ENCODE measurements at places on chromosomes 3 and 15.

GRCh38 chr3:50219285-50219684 lies 14.2 kb downstream of the SLC38A3 start:
- no peak overlapping the region for H3K4me3 ChIP-seq
- peaks cover 3% of the 10 kb centered on the region for H3K4me1 ChIP-seq

GRCh38 chr3:111538681-111539083 lies 3.3 kb upstream of the CD96 start:
- H3K27me3 ChIP-seq: peaks cover 10% of the 10 kb centered on the region
- H3K4me1 ChIP-seq: peaks cover 6% of the 10 kb centered on the region
- no peaks in the 10 kb centered on the region for H3K36me3 ChIP-seq
- no peak overlapping the region for H3K27ac ChIP-seq

GRCh38 chr3:46899151-46900006 lies 21.9 kb downstream of the PTH1R start:
- DNase-seq: no peak
- H3K27me3 ChIP-seq: peaks cover 39% of the 10 kb centered on the region
- peaks cover 13% of the 10 kb centered on the region for H3K4me1 ChIP-seq
- no peaks in the 10 kb centered on the region for H3K36me3 ChIP-seq

DNA sequence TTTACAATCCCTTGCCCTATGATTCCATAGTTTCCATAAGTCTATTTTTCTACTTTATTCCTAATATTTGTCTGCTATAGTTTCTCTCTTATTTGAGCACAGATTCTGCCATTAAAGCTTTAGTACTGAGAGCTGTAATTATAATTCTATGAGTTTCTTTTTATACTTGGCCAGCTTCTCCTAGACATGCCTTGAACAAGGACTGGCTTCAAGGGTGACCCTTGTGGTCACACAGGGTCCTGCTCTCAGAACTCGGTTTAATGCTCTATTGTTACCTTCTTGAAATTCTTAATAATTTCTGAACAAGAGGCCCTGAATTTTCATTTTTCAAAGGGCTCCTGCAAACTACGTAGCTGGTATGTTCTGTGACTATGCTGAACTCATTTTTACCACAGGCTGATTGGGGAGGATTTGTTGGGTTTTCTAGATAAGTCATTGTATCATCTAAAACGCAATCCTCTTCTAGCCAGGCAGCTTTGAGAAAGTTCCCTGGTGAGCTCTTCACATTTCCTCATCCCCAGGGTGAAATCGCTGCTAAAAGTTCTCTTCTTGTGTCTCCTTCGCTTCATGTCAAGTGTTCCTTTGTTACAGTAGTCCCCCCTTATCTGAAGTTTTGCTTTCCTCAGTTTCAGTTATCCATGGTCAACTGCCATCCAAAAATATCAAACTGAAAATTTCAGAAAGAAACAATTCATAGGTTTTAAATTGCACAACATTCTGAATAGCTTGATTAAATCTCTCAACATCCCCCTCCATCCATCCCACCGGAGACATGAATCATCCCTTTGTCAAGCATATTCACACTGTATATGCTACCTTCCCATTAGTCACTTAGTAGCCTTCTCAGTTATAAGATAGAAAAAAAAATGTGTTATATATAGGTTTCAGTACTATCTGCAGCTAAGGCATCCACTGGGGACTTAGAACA lies 12.6 kb upstream of the PLCL2 start:
- H3K36me3 ChIP-seq: no peaks in the 10 kb centered on the region
- H3K27me3 ChIP-seq: no peaks in the 10 kb centered on the region
- H3K4me3 ChIP-seq: no peak overlapping the region
- H3K27ac ChIP-seq: no peak overlapping the region

DNA sequence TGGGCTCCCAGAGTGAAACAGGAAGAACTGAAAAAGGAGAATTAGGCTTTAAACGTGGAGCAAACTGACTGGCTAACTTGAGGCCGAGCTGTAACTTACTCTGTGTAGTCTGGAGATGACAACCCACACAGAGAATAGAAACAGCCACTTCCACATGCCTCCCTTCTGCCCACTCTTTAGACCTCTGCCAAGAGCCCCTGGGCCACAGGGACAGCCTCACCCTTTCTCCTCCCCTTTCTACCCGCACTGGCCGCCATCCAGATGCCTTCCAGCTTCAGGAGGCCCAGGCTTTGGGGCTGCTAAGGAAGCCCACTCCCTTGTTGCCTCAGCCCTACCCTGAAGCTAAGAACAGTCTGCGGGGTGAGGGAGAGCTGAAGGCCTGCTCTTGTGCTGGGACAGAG lies 6.8 kb downstream of the ARHGAP31 start:
- H3K4me1 ChIP-seq: no peaks in the 10 kb centered on the region
- H3K27ac ChIP-seq: no peak overlapping the region
- H3K36me3 ChIP-seq: no peaks in the 10 kb centered on the region
- H3K27me3 ChIP-seq: no peaks in the 10 kb centered on the region

- H3K27me3 ChIP-seq: no peaks in the 10 kb centered on the region
- peaks cover 22% of the 10 kb centered on the region for H3K36me3 ChIP-seq
- no peak for DNase-seq
- peaks cover 8% of the 10 kb centered on the region for H3K4me1 ChIP-seq
Observed at GRCh38 chr3:57646723-57647122, 46.2 kb downstream of the DENND6A start.

- H3K4me3 ChIP-seq: no peak overlapping the region
- peaks cover 20% of the 10 kb centered on the region for H3K4me1 ChIP-seq
- H3K27me3 ChIP-seq: no peaks in the 10 kb centered on the region
- peak overlapping the region; percentile 19 for H3K27ac ChIP-seq
Observed at GRCh38 chr3:177150218-177150916, 46.9 kb downstream of the TBL1XR1 start.

DNA sequence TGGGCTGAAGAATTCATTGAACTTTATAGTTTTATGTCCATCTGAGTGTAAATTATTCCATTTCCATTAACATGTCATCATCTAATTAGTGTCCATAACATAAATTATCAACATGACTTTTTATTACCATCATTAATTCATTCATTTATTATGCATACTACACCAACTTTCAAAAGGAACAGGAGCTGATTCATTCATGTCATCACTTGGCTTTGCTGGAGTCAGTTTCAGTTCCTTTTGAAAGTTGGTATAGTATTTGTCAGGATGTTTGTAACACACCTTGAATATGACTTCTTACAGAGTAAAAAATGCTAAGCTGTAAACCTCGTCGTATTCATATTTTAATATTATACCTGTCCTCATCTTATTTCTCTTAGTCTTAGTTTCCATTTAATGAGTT lies 298.0 kb upstream of the RBMS3 start:
- no peak overlapping the region for H3K27ac ChIP-seq
- H3K4me1 ChIP-seq: no peaks in the 10 kb centered on the region
- DNase-seq: no peak

DNA sequence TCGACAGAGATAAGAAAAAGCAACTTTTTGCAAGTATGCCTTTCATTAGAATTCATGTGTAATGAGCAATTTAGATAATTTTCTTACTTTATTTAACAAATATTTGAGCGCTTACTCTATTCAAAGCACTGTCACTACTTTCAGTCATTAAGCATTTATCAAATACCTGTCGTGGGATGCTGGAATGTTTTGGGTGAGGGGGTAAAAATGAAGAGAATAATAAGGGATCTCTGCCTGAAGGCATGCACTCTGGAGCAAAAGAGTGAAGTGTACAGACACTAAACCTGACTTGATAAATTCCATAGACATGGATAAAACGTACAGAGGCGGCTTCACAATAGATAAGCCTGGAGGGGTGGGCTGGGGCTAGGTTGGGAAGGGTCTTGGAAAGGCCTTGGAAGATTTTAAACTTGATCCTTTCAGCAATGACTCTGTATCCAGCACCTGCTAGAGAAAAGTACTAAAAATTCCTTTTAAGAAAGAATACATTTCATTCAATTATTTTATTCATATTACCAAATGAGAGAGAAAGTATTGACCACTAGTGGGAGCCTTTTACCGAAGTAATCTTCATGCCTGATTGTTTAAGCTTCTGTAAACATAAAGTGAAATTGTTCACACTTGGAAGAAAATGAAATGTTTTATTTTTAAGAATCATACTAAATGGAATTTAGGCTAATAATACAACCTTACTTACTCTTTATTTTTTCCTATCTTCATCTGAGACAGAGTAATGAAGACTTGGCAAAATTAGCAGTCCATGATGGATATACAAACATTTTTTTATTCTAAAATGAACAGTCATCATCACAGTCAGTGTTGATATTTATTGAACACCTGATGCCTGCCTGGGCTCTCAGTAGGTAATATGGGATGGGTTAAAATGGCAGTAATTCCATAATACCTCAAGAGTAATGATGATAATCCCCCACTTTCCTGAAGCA lies 113.2 kb downstream of the PPP2R3A start:
- no peaks in the 10 kb centered on the region for H3K36me3 ChIP-seq
- no peak overlapping the region for H3K27ac ChIP-seq
- peaks cover 3% of the 10 kb centered on the region for H3K4me1 ChIP-seq
- no peak for DNase-seq

- H3K4me1 ChIP-seq: peaks cover 20% of the 10 kb centered on the region
- H3K27ac ChIP-seq: peak overlapping the region; percentile 44
- peak overlapping the region; percentile 73 for H3K4me3 ChIP-seq
- H3K27me3 ChIP-seq: no peaks in the 10 kb centered on the region
- no peaks in the 10 kb centered on the region for H3K36me3 ChIP-seq
- no peak for DNase-seq
Observed at GRCh38 chr3:12483410-12483809, 870 bp upstream of the TSEN2 start.

- no peaks in the 10 kb centered on the region for H3K36me3 ChIP-seq
- peak overlapping the region; percentile 86 for H3K27ac ChIP-seq
- peaks cover 32% of the 10 kb centered on the region for H3K4me1 ChIP-seq
- no peaks in the 10 kb centered on the region for H3K27me3 ChIP-seq
Observed at GRCh38 chr15:73683257-73683776, 866 bp upstream of the CD276 start.

GRCh38 chr15:70503798-70504298 lies 259.5 kb downstream of the UACA start:
- no peak for DNase-seq
- H3K4me3 ChIP-seq: no peak overlapping the region
- H3K36me3 ChIP-seq: no peaks in the 10 kb centered on the region
- peaks cover 72% of the 10 kb centered on the region for H3K4me1 ChIP-seq
- H3K27ac ChIP-seq: peak overlapping the region; percentile 56

- H3K4me3 ChIP-seq: peak overlapping the region; percentile 65
- H3K27me3 ChIP-seq: no peaks in the 10 kb centered on the region
- H3K4me1 ChIP-seq: peaks cover 15% of the 10 kb centered on the region
Observed at GRCh38 chr15:101277943-101278564, 769 bp upstream of the SELENOS start.

- no peaks in the 10 kb centered on the region for H3K36me3 ChIP-seq
- H3K4me1 ChIP-seq: no peaks in the 10 kb centered on the region
- no peaks in the 10 kb centered on the region for H3K27me3 ChIP-seq
- no peak overlapping the region for H3K27ac ChIP-seq
- H3K4me3 ChIP-seq: no peak overlapping the region
Observed at GRCh38 chr3:38728008-38728407, 78.5 kb upstream of the SCN5A start.

GRCh38 chr3:185764980-185765370 lies 59.9 kb downstream of the IGF2BP2 start:
- no peaks in the 10 kb centered on the region for H3K36me3 ChIP-seq
- H3K4me3 ChIP-seq: no peak overlapping the region
- DNase-seq: no peak
- H3K27ac ChIP-seq: peak overlapping the region; percentile 61
- H3K27me3 ChIP-seq: no peaks in the 10 kb centered on the region

- H3K27me3 ChIP-seq: no peaks in the 10 kb centered on the region
- no peak overlapping the region for H3K4me3 ChIP-seq
- H3K36me3 ChIP-seq: no peaks in the 10 kb centered on the region
- H3K4me1 ChIP-seq: no peaks in the 10 kb centered on the region
- H3K27ac ChIP-seq: no peak overlapping the region
- DNase-seq: no peak
Observed at GRCh38 chr3:160709477-160710182, 32.7 kb downstream of the ARL14 start.

- H3K27me3 ChIP-seq: no peaks in the 10 kb centered on the region
- H3K27ac ChIP-seq: no peak overlapping the region
- no peak overlapping the region for H3K4me3 ChIP-seq
- no peaks in the 10 kb centered on the region for H3K36me3 ChIP-seq
- H3K4me1 ChIP-seq: peaks cover 19% of the 10 kb centered on the region
Observed at GRCh38 chr15:41885321-41885720, 8.5 kb downstream of the SPTBN5 start.

- no peaks in the 10 kb centered on the region for H3K36me3 ChIP-seq
- H3K27ac ChIP-seq: peak overlapping the region; percentile 76
Observed at GRCh38 chr3:172202797-172203196, 163.4 kb downstream of the FNDC3B start.

GRCh38 chr15:59203657-59204056 lies 3.0 kb upstream of the LDHAL6B start:
- no peak for DNase-seq
- H3K4me1 ChIP-seq: no peaks in the 10 kb centered on the region
- H3K27me3 ChIP-seq: no peaks in the 10 kb centered on the region
- no peaks in the 10 kb centered on the region for H3K36me3 ChIP-seq

DNA sequence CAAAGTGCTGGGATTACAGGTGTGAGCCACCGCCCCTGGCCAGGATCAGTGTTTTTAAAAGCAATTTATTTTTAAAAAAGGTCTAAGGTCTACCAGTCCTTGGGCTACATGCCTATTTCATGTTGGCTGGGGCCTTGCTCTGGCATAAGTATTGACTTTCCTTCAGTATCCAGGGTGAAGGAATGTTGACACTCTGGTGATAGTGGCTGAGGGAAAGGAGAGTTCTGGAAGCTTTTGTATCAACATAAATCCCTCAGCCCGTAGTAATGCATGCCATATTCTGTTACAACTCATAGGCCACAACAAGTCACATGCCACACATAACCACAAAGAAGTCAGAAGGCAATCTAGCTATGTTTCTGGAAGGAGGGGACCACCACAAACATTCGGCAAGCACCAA lies 273.9 kb downstream of the ROBO2 start:
- H3K4me3 ChIP-seq: no peak overlapping the region
- H3K27ac ChIP-seq: no peak overlapping the region
- no peaks in the 10 kb centered on the region for H3K36me3 ChIP-seq
- no peaks in the 10 kb centered on the region for H3K27me3 ChIP-seq
- H3K4me1 ChIP-seq: no peaks in the 10 kb centered on the region
- DNase-seq: no peak

GRCh38 chr15:78104566-78105475 lies 12.5 kb downstream of the SH2D7 start:
- no peak overlapping the region for H3K4me3 ChIP-seq
- H3K4me1 ChIP-seq: peaks cover 4% of the 10 kb centered on the region
- H3K27ac ChIP-seq: no peak overlapping the region
- H3K27me3 ChIP-seq: no peaks in the 10 kb centered on the region
- DNase-seq: no peak

- peaks cover 42% of the 10 kb centered on the region for H3K4me1 ChIP-seq
- no peak for DNase-seq
- no peak overlapping the region for H3K4me3 ChIP-seq
- H3K36me3 ChIP-seq: no peaks in the 10 kb centered on the region
Observed at GRCh38 chr3:129655291-129655700, 48.8 kb upstream of the PLXND1 start.
